ENCODE measurements at places on chromosomes 4 and X. TPM values are rescaled to one million over a fixed set of nuclear protein-coding genes. Genes with fewer than 3 reads are reported as not detected.

CITED1 gene
- polyA plus RNA-seq = 7.4 TPM

ITIH6 gene
- not detected for polyA plus RNA-seq

CXorf49 gene
- not detected for polyA plus RNA-seq

MGARP gene
- polyA plus RNA-seq = 0.41 TPM

KLF8 gene
- polyA plus RNA-seq = 0.27 TPM

IL2 gene
- not detected for polyA plus RNA-seq

TCEAL7 gene
- polyA plus RNA-seq = 85.0 TPM

TRIM61 gene
- not detected for polyA plus RNA-seq

SLC4A4 gene
- 7.5 TPM for polyA plus RNA-seq

DCHS2 gene
- 0.41 TPM for polyA plus RNA-seq

MAGEE2 gene
- 0.56 TPM for polyA plus RNA-seq

F8A3 gene
- polyA plus RNA-seq = 7.9 TPM

RPA4 gene
- not detected for polyA plus RNA-seq

RASGEF1B gene
- polyA plus RNA-seq = 8.7 TPM

PCSK1N gene
- polyA plus RNA-seq = 267 TPM

L1CAM gene
- 91.5 TPM for polyA plus RNA-seq

BMPR1B gene
- polyA plus RNA-seq = 1.1 TPM

FGD1 gene
- 17.4 TPM for polyA plus RNA-seq

EFHC2 gene
- polyA plus RNA-seq = 0.29 TPM

LRIT3 gene
- polyA plus RNA-seq = not detected

HEPH gene
- 8.1 TPM for polyA plus RNA-seq

TSPAN7 gene
- polyA plus RNA-seq = 371 TPM

Measured in brain (organoid and tissue), 16 donors.